HTR-8/SVneo (cell line): ENCODE measurements at places on chromosomes 12 and 14.

DNA sequence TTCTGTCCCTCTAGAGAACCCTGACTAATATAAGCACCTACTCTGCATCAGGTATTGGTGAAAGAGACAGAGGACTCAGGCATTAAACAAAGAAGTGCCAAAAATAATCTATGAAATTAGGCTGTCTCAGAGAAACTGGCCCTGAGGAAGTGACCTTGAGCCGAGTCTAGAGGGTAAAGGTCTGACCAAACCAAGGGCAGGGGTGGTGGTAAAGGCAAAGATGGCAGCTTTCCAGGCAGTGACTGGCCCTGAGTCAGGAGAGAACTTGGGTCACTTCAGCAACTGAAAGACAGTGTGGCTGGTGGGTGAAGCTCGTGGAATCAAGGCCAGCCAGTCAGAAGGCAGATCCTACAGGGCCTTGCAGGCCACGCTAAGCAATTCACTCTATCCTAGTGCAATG is 30.6 kb downstream of the CDKL1 start:
- DNase-seq: no peak

- DNase-seq: no peak
Observed at GRCh38 chr12:12583510-12584178, 21.0 kb upstream of the DUSP16 start.

DNA sequence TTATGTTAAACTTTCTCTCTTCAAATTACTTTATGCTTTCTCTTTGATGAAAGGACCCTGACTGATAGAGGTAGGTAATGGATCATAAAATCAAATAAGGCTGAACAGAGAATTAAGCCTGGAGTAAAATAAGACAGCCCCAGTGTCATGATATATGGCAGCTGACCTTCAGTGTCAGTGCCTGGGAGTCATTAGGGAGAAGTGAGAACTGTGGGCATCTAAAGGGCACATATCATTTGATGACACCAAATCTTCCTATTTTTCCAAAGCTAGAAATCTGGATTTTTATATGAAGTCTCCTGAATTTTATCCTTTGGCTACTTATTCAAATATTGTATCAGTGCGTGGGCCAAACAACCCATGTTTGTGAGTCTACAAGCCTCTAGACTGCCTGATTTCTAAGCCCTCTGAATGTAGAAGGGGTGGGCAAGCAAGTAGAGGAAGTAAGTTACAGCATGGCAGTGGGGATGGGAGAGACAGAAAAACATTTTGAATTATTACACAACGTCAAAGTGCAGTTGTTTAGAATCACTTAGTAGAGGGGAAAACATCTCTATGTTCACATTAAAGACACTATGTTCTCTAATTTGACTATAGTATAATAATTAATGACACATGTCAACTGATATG is 10.0 kb downstream of the SLC39A9 start:
- DNase-seq: no peak

- DNase-seq: no peak
Observed at GRCh38 chr14:61090432-61091216, 109.6 kb downstream of the SLC38A6 start.

DNA sequence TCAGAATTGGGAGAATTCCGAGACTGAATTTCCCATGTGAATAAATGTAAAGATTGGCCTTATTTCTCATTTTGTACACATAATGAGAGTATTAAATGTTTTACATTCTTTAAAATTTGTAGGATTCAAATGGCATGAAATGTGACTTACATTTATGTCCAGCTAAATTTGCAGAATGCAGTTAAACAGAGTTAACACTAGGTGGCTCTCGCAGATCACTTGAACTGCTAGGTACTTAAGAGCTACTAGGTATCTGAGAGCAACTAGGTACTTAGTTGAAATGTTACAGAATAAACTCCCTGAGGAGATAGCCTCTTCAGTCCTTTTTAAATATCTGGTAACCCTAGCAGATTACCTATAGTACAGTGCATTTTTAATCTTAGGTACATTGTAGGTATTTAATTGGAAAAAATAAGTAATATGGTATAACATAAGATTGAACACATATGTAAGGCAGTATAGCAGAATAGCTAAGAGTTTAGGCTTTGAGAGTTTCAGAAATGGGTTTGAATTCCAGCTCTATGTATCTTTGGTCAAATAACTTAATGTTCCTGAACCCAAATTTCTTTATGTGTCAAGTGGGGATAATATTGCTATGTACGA is 73.8 kb downstream of the KIAA0586 start:
- DNase-seq: peak; percentile 84

DNA sequence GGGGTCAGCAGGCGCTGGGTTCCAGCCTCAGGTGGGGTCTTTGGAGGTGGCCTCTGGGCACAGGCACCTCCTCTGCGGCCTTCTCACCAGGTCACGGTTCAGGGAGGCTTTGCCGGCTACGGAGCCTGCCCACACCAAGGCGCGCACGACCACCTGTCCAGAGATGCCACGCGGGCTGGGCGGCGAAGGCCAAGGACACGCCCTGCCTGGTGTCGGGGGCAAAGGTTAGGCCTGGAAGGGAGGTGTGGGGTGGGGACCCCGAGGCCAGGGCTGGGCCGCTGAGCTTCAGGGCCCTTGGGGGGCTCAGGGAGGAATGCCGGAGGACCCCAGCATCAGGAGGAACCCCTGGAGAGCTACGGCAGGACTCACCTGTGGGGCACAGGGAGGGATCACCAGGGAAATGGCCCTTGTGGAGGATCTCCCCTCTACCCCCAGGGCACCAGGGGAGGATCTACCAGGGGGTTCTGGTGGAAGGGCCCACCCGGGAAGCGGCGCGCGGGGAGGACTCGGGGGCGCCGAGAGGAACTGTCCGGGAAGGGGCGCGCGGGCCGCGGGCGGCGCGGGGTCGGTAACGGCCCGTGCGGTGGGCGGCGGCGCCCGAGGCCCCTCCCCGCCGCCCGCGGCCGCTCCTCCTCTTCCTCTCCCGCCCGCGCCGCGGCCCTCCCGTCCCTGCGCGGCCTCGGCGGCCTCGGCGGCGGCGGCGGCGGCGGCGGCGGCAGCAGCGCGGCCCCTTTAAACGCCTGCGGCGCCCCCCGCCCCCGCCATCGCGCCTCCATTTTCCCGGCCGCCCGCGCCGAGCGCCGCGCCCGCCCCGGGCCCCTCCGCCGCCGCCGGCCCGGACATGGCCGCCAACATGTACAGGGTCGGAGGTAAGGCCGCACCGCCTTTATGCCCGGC is at the start of gene MTA1:
TSS of gene MTA1 (plus strand) at position 633 of the 897 bp plus-strand sequence. CDS start at position 842, 209 bp downstream.
- DNase-seq: no peak

DNA sequence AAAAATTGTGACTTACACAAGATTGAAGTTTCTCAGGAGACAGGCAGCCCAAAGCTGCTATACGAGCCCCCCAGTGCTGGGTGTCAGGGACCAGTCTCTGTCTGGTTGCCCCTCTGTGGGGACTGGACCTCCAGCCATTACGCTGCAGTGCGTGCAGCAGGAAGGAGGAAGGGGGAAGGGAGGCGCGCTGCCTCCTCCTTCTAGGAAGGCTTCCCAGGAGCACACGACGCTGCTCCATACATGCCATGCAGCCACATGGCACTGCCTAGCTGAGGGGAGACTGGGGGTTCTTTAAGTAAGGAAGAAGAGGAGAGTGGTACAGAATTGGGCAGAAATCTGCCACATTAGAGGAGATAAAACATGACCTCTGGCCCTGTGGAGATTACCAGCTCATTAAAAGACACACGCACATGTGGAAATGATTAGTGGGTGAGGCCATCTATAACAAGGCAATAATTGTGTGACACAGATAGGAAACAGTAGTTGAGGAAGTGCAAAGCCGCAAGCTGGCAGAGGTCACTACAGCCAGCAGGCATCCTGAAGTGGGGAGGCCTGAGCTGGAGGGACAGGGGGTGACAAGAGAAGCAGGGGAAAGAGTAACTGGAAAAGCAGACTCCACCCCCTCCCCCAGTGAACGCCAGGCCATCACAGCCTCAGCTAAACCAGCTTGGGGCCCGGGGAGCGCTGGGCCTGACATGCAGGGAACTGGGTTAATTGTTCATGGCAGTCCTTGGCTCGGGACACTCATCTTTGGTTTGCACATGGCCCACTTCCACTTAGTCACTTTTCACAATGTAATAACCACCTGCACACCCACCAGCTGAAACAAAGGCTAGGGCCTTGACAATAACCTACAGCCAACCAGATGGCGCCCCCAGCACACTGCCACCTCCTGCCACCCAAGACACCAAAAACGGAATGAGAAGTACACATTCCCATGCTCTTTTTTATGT is 39.6 kb downstream of the CCDC88C start:
- no peak for DNase-seq

DNA sequence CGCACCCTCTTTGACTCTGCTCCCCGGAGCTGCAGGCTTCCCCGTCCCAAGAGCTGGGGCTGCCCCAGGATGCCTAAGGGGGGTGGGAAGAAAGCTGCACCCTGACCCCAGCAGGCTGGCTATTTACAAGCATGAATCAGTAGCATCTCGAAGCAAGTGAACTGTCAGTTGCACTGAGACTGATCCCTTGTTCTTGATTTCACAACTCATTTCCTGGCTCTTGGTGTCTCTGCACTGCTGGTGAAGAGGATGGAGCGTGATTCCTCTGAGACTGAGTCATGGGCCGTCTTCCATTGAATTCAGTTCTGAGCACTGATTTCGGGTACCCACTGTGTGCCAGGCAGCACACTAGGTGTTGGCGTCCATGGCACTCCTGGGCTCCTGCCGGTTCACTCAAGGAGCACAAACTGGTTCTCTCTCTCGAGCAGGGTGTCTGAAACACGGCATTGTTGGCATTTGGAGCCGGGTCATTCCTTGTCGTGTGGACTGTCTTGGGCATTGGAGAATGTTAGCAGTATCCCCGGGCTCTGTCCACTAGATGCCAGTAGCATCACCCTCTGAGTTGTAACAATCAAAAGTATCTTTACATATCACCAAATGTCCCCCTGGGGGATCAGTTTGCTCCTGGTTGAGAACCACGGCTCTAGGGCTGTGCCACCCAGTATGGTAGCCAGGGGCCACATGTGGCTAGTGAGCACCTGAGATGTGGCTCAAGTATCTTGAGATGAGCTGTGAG is 86.9 kb downstream of the RIN3 start:
- DNase-seq: peak; percentile 80

- no peak for DNase-seq
Observed at GRCh38 chr12:91575630-91576029, 393.0 kb upstream of the DCN start.

GRCh38 chr12:12508612-12509011 is 54.1 kb downstream of the DUSP16 start:
- DNase-seq: no peak

GRCh38 chr12:2347137-2347843 is 294.5 kb downstream of the CACNA1C start:
- DNase-seq: no peak

DNA sequence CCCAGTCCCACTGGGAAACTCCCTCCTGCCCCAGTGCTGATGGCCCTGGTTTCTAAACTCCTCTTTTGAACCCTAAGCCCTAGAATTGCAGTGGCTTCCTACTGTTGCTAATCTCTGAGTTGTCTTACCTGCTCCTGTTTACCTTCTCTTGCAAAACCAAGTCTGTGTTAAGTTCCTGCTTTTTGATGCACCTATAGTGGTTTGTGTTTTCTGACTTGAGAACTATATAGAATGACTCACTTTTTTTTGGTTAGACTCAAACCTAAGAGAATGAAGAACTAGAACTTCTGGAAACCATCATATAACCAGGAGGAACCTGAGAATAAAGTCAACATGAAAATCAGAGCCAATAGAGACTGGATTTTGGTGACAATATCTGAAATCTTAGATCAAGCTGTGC is 5.5 kb upstream of the GAS2L3 start:
- DNase-seq: no peak

DNA sequence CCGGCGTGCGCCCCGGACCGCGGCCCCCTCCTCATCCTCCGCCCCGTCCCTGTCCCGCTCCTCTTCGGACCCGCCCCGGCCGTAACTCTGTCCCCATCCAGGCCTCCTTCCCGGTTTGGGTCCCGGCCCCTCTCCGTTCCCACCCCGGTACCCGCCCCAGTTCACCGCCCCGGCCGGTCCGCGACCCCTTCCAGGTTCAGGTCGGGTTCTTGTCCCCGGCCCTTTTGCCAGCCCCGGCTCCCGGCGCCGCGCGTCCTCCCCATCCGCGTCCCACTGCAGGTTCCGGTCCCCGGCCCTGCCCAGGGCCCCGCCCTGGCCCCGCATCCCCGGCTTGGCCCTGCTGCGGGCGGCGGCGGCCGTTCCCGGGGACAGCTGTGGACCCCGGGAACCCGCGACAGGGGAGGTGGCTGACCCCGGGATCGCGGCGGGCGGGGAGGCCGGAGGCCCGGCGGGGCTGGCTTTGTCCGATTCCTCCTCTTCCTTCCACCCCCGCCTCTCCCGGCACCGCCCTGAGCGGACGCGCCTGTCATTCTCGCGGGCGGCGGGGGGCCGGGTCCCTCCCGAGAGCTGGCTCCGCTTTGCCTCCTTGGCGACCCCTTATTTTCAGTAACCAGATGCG is 601 bp downstream of the KLC1 start:
- DNase-seq: peak; percentile 44

GRCh38 chr12:113134071-113134470 is 1.5 kb downstream of the RASAL1 start:
- DNase-seq: no peak

- DNase-seq: no peak
Observed at GRCh38 chr14:31572955-31573354, 11.8 kb downstream of the NUBPL start.

- DNase-seq: no peak
Observed at GRCh38 chr12:96143392-96143791, 50.8 kb upstream of the ELK3 start.

GRCh38 chr14:93941293-93941910 is 14.3 kb downstream of the FAM181A start:
- DNase-seq: peak; percentile 75

DNA sequence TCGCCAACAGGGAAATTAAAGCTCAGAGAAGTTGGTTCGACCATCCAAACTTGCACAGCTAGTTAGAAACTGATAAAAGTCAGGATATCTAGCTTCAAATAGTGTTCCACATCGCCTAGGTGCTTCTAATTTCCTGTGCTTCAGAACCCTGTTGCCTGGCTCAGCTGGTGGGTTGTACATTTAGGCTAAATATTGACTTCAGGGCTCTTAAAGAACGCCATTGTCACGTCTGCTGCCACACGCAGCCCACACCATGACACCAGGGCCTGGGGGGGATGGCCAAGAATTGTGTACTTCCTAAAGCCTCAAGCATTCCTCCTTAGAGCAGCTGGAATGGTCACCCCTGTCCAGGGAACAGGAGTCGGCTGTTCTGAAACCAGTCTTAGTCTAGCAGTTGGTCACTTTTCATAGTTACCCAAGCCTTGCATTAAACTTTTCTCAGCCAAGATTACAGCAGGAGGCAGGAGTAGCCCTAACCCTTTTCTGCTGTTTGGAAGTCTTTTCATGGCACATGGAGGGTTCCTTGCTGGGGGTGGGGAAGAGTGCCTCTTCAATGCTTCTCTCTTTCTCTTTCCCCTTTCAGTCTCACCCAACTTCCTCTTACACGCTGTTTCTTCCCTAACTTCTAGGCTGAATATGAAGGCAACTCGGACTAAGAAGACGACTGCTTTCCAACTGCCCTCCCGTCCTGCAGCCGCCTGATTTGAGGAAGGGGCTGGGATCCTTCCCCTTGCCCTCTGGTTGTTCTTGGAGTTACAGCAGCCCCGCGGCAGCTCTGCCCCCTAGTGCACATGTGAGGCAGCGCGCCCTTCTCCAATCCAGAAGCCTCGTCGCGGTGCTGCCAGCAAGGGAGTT is 17.1 kb downstream of the FOS start:
- DNase-seq: peak; percentile 88

- no peak for DNase-seq
Observed at GRCh38 chr12:121678716-121679300, 9.4 kb upstream of the MORN3 start.
